Transverse colon (tissue), 4 donors: ENCODE measurements at places on chromosomes 5 and 9. TPM values are rescaled to one million over a fixed set of nuclear protein-coding genes. Genes with fewer than 3 reads are reported as not detected.

The PCDHA1 gene
- total RNA-seq, result not detected

The CCNI2 gene
- total RNA-seq, result 13.0 TPM

The IL5 gene
- not detected for total RNA-seq

The PCDHGB2 gene
- total RNA-seq, result 2.4 TPM

The SNCAIP gene
- 1.6 TPM for total RNA-seq

The CDX1 gene
- 249 TPM for total RNA-seq

DNA sequence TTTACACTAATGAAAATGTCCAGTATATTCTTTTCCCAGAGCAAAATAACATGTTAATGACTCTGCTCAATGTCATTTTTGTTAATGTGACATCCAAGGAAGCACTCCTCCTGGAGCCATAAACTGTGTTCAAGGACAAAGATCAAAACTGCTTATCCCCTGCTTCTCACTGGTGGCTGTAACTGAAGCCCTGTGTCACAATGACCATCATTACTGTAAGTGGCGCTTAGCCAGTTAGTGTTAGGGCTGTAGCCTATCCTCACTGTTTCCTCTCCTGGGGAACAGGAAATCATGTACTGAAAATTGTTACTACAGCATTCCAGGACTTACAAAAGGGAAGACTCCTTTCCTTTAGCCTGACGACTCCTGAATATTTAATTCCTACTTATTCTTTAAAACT is 71.7 kb upstream of the COX7C start:
- no peak overlapping the region for H3K27ac ChIP-seq
- no peaks in the 10 kb centered on the region for H3K4me1 ChIP-seq
- H3K36me3 ChIP-seq, result no peaks in the 10 kb centered on the region
- no peaks in the 10 kb centered on the region for H3K27me3 ChIP-seq
- no peak for DNase-seq

DNA sequence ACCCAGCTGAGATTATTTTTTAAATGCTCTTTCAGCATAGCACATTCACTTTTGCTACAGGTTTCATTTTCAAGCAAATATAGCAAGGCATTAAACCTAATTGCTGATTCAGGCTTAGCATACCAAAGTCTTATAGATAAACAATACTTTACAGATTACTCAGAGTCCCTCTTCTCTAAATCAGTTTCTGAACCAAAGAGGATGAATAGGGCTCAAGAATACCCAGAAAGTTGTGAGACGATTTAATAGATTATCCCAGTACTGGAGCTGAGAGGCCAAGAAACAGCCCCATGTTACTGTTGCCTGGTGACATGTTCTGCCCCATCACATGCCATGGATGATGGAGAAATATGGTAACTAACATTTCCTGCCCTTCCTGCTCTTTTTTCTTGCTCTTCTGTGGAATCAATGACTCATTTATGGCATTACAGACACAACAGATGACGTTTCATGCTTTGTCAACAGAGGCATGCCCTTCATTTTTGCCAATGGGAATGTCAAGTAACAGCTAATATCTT is 18.1 kb upstream of the SSBP2 start:
- H3K4me1 ChIP-seq, result no peaks in the 10 kb centered on the region
- no peak overlapping the region for H3K27ac ChIP-seq
- no peak for DNase-seq

GRCh38 chr9:112852741-112853504 is 37.8 kb downstream of the SLC46A2 start:
- H3K27me3 ChIP-seq, result no peaks in the 10 kb centered on the region
- H3K4me3 ChIP-seq, result no peak overlapping the region
- H3K27ac ChIP-seq, result no peak overlapping the region
- DNase-seq, result no peak

- no peak overlapping the region for H3K4me3 ChIP-seq
- no peak for DNase-seq
- H3K27me3 ChIP-seq, result no peaks in the 10 kb centered on the region
- peak overlapping the region; percentile 45 for H3K27ac ChIP-seq
Observed at GRCh38 chr9:27194401-27195091, 85.5 kb downstream of the TEK start.

DNA sequence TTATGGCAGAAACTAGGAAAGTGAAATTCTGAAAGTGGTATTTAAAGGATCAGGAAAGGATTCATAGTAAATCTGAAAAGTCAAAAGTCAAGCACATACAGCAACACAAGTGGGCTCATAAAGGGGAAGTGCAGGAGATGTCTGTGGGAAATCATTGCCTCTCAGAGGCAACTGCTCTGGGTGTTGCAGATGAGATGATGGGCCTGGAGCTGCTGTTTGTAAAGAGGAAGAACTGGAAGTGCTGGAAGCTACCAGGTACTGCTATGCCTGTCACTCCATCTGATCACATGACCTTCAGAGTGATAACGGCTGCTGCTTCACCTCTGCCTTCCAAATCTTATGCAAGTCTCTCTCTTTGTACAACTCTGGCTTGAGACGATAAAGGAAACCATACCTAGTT is 55.9 kb downstream of the ADRB2 start:
- no peaks in the 10 kb centered on the region for H3K36me3 ChIP-seq
- no peak for DNase-seq
- H3K4me1 ChIP-seq, result no peaks in the 10 kb centered on the region
- no peaks in the 10 kb centered on the region for H3K27me3 ChIP-seq
- H3K4me3 ChIP-seq, result no peak overlapping the region
- H3K27ac ChIP-seq, result no peak overlapping the region

GRCh38 chr5:72234868-72235267 is 85.2 kb downstream of the MRPS27 start:
- H3K4me3 ChIP-seq, result no peak overlapping the region
- no peak for DNase-seq
- no peak overlapping the region for H3K27ac ChIP-seq

GRCh38 chr9:68619636-68620035 is 79.0 kb upstream of the TMEM252 start:
- H3K27ac ChIP-seq, result no peak overlapping the region
- H3K27me3 ChIP-seq, result no peaks in the 10 kb centered on the region
- H3K4me3 ChIP-seq, result no peak overlapping the region
- DNase-seq, result no peak
- no peaks in the 10 kb centered on the region for H3K4me1 ChIP-seq

GRCh38 chr5:164355267-164355830 is 849.9 kb downstream of the MAT2B start:
- H3K27me3 ChIP-seq, result no peaks in the 10 kb centered on the region
- H3K4me3 ChIP-seq, result no peak overlapping the region
- no peaks in the 10 kb centered on the region for H3K36me3 ChIP-seq
- peaks cover 6% of the 10 kb centered on the region for H3K4me1 ChIP-seq
- no peak overlapping the region for H3K27ac ChIP-seq

GRCh38 chr9:116207371-116208111 is 54.0 kb downstream of the PAPPA start:
- no peaks in the 10 kb centered on the region for H3K4me1 ChIP-seq
- H3K36me3 ChIP-seq, result no peaks in the 10 kb centered on the region
- H3K27me3 ChIP-seq, result no peaks in the 10 kb centered on the region

DNA sequence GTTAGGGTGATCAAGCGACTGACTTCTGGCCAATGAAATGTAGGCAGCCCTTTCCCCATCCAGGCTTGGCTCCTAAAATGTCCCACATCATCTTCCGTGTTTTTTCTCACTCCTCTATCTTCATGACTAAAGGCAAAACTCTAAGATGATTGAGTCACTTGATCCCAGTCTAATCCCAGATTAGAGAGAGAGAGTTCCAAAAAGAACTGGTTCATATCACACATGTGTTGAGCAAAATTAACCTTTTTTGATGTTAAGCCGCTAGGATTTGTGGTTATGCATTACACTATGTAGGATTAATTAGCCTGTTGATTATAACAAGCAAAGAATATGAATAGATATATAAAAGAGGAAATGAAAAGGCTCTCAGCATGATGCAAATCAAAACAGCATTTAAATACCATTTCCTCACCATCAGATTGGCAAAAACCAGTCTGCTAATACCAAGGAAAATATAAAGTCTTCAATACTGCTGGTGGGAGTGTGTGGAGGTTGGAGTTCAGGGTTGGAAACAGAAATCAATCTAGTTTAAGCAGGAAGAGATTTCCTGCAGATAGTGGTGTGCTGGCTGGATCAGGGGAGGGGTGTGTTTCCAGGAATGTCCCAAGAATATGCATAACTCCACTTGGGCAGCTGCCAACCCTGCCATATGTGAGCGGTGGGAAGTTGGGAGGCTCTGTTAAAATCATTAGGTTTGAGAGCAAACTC is 187.6 kb upstream of the S1PR3 start:
- no peak overlapping the region for H3K4me3 ChIP-seq
- no peak for DNase-seq
- no peaks in the 10 kb centered on the region for H3K27me3 ChIP-seq
- no peak overlapping the region for H3K27ac ChIP-seq
- no peaks in the 10 kb centered on the region for H3K36me3 ChIP-seq

DNA sequence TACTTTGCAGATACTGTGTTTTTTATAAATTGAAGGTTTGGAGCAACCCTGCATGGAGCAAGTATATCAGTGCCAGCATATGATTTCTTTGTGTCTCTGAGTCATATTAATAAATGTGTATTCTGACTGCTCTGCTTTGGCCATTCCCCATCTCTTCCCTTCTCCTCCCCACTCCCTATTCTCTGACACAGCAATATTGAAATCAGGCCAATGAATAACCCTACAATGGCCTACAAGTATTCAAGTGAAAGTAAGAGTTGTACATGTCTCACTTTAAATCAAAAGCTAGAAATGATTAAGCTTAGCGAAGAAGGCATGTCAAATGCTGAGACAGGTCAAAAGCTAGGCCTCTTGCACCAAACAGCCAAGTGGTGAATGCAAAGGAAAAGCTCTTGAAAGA is 82.2 kb upstream of the TLX3 start:
- no peak overlapping the region for H3K27ac ChIP-seq
- no peak overlapping the region for H3K4me3 ChIP-seq
- DNase-seq, result no peak

GRCh38 chr9:109652971-109653370 is 127.0 kb upstream of the PALM2AKAP2 start:
- no peaks in the 10 kb centered on the region for H3K4me1 ChIP-seq
- DNase-seq, result no peak
- H3K4me3 ChIP-seq, result no peak overlapping the region
- H3K27me3 ChIP-seq, result no peaks in the 10 kb centered on the region
- no peak overlapping the region for H3K27ac ChIP-seq

- no peak overlapping the region for H3K27ac ChIP-seq
- H3K4me3 ChIP-seq, result no peak overlapping the region
- H3K4me1 ChIP-seq, result no peaks in the 10 kb centered on the region
Observed at GRCh38 chr9:82302968-82303655, 314.5 kb downstream of the SPATA31D1 start.

DNA sequence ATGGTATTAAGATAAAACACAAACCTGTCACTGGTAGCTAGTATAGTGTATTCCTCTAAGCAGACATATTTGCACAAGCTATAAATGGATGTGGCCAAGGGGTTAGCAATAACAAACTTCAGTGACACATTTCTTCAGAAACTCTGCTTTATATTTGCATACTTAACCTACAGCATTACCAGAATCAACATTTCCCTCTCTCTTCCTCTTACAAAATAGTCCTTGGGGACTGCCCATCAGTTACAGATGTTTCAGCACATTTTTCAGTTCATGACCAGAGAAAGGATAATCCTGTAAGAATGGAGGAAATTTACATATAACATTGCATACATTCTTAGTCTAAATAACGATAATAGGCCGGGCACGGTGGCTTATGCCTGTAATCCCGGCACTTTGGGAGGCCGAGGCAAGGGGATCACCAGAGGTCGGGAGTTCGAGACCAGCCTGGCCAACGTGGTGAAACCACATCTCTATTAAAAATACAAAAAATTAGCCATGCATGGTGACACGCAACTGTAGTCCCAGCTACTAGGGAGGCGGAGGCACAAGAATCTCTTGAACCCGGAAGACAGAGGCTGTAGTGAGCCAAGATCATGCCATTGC is 25.3 kb upstream of the SLC1A1 start:
- no peak for DNase-seq
- no peaks in the 10 kb centered on the region for H3K4me1 ChIP-seq
- no peaks in the 10 kb centered on the region for H3K27me3 ChIP-seq
- H3K36me3 ChIP-seq, result no peaks in the 10 kb centered on the region
- no peak overlapping the region for H3K27ac ChIP-seq

DNA sequence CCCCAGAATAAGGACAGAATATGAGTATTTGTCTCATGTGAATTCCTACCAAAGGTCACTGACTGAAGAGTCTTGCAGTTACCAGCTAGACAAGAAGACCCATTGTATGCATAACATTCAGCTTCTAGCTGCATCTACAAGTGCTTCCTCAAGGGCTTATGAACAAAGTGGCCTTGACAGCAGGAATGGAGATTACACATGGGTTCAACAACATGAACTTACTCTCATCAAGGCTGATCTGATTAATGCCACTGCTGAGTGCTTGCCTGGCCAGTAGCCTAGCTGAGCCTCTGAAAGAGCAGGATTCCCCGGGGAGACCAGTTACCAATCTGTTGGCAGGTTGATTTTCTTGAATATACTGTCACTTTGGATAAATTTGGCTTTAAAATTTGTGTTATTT is 76.7 kb upstream of the CHD1 start:
- no peak overlapping the region for H3K4me3 ChIP-seq
- H3K27ac ChIP-seq, result no peak overlapping the region
- H3K4me1 ChIP-seq, result no peaks in the 10 kb centered on the region

DNA sequence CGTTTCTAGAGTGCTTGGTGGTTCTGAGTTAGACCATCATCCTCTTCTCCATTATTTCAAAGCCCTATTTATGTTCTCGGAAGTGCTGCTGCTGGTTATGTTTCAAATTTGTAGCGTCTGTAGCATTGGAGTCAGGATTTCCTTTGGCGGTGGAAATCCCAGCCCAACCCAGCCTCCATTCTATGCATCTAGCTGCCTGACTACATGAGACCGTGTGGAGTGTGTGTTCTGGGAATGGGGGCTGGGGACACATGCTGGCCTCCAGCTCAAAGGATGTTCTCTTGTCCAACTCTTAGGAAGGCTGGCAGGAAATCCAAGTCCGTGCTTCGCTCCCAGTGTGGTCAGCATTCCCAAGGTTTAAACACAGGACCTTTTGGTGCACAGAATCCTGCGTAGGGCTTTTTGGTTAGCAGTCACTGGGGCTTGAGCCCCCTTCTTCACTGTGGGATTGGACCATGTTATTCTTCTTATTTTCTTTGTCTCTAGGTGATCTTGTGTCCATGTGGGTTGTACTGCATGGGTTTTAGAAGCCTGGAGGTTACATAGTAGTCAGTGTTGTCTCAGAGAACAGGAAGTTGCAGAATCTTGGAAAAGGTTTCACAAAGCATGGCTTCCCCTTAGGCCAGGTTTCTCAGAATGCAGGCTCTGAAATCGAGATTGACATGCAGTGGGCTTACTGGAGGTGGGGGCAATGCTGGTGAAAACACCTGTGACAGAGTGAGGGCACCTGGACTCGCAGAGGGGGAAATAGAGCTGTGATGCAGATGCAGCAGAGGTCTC is 132.2 kb downstream of the ARHGAP26 start:
- no peaks in the 10 kb centered on the region for H3K27me3 ChIP-seq
- peaks cover 18% of the 10 kb centered on the region for H3K36me3 ChIP-seq
- no peak overlapping the region for H3K4me3 ChIP-seq
- H3K27ac ChIP-seq, result no peak overlapping the region
- DNase-seq, result no peak
